Stimulated activated CD4-positive, alpha-beta T cell treated with anti-CD3 and anti-CD28 coated beads, Interleukin-2, amount 100 ng/mL, for 4 hours (primary cell): ENCODE measurements at places on chromosomes 4 and X.

- DNase-seq, result no peak
Measured at GRCh38 chrX:143306991-143307937, 210.0 kb downstream of the SPANXN3 start.

DNA sequence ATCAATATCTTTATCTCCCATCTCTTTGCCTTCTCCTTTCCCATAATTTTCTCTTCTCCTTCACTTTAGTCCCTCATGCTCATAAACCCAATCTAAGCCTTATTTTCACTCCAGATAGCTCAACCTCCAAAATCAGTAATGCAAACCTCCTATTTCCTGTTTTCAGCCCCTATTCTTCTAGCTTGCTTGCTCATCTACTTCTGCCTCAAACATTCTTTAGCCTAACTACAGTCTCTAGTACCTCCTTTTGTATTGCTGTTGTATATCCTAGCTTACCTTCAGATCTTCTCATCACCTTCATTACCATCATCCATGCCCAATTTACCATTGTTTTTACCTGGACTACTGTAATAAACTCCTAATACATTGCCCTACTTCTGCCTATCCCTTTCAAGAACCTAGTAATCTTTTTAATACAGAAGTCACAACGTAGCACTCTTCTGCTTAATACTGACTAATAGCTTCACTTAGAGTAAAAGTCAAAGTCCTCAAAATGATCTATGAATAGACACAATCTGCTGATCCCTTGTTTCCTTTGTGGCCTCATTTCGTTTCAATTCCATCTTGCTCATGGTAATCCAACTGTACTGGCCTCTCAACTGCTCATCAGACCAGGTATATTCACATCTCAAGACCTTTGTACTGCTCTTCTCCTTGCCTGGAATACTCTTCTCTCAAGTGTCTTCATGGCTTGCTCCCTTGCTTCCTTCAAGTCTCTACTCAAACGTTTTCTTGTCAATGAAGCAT is 123.4 kb downstream of the FAM13A start:
- DNase-seq, result no peak

- no peak for DNase-seq
Measured at GRCh38 chr4:163473576-163473975, at the start of gene TKTL2. TSS of gene TKTL2 (minus strand) at chr4:163473754. CDS start at chr4:163473734, 20 bp downstream.

- DNase-seq, result no peak
Measured at GRCh38 chr4:157363360-157363759, 142.8 kb downstream of the GRIA2 start.

DNA sequence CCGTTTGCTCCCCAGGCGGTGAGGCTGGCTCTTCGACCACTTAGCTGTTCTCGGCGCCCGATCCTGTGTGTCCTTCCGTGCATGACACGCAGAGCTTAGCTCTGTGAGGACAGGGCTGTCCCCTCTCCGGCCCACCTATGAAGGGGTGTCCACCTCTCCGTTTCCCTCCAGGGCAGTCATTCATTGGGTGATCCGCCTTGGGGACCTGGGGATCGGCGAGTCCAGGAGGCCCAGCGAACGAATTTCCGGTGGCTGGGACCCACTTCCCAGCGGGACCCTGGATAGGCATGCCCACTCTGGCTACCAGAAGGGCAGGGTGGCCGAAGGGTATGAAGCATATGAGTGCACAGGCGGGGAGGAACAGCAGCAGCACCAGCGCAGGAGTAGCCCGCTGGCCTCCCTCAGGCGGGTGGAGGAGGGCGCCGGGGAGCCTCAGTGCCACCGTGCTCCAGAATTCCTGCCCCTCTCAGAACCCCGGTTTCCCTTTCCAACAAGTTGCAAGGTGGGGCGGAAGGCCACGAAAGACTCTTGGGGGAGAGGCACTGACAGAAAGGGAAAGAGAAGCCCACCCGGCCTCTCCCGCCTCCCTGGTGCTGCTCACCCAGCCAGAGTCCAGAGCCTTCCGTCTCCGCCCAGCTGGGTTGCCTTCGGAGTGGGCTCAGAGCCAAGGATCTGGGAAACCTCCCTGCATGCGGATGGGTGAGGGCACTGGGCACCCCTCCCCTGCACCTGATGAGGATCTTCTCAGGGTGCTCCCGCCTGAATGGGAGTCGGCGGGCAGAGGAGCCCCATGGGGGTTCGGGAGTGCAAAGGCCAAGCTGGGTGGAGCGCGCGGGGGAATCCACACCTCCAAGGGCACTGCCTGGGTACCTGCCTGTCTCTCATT is 8.6 kb downstream of the HMX1 start:
- DNase-seq, result no peak

- DNase-seq, result no peak
Measured at GRCh38 chr4:160580581-160580980, 1477.7 kb downstream of the RAPGEF2 start.

DNA sequence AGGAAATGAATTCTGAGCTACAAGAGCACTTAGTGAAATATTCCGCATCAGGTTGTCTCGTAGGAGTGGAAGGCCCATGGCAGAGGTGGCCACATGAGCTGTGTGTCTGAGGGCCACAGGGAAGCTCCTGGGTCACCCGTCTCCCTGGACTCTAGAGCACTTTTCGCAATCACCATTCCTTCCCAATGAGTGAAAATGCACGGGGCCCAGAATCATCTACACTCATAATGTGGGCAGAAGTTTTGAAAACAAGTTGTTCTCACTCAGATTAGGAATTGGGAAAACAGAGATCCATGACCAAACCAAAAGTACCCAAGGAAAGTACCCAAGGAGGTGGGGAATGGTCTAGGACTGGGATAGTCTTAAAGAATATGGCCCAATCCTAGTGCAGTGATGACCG is 94.4 kb downstream of the SCD5 start:
- no peak for DNase-seq

DNA sequence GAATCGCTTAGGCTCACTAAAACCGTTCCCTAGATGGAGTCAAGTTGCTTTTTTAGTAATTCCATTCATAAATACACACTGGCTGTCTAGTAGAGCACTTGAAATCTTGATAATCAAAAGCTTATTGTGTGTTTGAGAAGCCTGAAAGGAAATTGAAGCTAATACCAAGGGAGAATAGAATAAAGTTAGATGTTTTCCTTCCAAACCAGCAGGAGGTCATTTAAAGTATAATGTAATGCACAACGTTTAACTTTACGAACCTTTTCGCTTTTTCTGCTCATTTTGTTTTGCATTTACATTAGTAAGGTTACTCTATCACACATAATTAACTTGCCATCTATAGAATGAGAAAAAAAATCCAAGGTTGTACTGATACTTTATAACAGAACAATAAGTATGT is 440.9 kb downstream of the NKX6-1 start:
- no peak for DNase-seq

DNA sequence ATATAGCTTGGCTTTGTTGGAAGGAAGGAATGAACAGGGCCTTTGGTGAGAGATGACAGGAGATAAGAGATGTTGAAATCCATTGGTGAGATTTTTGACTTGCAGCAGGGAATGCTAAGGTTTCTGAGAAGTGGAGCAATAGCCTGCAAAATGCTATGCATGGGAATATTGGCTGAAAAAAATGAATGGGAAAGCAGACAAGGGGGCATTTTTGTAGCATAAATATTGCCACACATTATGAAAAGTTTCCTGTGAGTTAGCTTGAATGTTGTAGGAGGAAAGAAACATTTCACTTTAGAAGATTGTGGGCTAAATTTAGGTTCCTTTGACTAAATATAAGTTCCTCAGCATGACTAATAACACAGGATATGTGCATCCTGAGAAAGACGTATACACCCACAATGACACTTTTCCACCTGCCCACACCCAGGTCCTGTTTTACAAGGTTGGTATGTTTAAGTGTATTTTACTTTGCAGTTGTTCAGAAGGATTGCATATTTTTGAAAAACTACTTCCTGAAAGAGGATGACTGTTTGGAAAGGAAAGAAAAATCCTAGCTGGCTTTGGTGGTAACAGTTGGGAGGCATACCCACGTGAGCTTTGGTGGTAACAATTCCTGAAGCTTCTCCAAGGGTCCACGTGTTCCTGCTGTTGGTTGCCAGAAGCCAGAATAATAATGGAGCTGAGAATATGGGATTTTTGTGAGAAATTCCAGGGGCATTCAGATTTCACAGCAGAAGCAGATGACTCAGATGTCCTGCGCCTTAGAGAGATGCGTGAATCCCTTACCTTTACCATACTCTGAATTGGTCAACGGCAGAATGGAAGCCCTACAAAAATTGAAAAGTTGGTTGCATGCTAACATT is 28.5 kb downstream of the PHEX start:
- peak; percentile 24 for DNase-seq

GRCh38 chrX:19743386-19743785 is 144.0 kb downstream of the SH3KBP1 start:
- DNase-seq, result no peak

GRCh38 chrX:68894142-68894512 is 65.3 kb downstream of the EFNB1 start:
- no peak for DNase-seq
